ENCODE measurements at places on chromosomes 16 and 17.

- DNase-seq: peak; percentile 22
Observed at GRCh38 chr17:20116683-20117309, 107.6 kb downstream of the SPECC1 start.

DNA sequence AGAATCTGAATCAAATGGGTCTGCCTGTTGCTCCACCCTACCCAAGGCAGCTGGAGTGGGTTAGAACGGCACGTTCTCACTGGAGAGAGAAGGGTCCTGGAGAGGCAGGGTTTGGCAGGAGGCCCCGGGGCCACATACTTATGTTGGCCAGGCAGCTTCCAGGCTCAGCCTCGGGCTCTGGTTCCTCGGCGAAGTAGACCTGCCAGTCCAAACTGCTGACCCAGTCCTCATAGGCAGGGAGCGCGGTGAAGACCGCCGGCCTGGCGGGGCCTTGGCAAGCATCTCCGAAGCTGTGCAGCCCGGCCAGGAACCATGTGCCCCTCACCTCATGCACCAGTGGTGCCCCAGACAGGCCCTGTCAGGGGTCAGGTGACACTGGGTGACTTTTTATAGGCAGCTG is 4.8 kb downstream of the PRSS53 start:
- DNase-seq: no peak

DNA sequence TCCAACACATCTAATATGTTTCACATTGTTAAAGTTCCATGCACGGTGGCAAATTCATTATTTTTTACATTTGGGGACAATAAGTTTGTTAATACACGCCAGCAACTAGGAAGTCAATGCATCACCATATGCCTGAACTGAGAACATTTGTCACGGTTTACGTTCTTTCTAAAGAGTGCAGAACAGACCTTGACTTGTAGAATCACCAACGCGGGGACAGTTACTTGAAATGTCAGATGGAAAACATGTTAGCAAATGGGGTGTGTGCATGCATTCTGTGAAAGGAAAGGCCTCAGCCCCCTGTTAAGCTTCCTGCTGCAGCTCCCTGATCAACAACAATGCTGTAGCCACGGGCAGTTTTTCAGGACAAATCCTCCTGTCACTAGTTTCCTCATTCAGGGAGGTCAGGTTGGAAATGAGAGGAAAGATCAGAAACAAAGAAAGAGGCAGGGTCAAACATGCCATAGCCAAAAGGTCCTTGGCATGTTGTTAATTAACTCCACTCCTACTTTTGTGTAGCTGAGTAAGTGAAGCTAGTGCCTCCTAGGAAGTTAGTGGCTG is 18.4 kb downstream of the SMIM36 start:
- DNase-seq: no peak

DNA sequence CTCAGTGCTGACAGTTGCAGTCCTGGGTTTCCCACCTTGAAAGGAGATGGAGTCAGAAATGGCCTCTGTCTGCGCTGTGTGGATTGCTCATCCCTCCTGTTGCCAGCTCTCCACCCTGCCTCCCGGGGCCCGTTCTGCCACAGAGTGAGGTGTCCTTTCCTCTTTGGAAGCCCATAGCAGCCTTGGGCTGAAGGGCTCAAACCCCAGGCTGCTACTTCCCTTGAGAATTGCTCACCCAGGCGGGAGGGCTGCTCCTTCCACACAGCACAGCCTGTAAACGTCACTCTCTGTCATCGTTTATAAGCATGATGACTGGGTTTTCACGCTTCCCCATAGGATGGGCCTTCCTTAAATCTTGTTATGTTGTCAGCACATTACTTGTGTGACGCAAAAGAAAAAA is 62.7 kb downstream of the FOXK2 start:
- DNase-seq: no peak

DNA sequence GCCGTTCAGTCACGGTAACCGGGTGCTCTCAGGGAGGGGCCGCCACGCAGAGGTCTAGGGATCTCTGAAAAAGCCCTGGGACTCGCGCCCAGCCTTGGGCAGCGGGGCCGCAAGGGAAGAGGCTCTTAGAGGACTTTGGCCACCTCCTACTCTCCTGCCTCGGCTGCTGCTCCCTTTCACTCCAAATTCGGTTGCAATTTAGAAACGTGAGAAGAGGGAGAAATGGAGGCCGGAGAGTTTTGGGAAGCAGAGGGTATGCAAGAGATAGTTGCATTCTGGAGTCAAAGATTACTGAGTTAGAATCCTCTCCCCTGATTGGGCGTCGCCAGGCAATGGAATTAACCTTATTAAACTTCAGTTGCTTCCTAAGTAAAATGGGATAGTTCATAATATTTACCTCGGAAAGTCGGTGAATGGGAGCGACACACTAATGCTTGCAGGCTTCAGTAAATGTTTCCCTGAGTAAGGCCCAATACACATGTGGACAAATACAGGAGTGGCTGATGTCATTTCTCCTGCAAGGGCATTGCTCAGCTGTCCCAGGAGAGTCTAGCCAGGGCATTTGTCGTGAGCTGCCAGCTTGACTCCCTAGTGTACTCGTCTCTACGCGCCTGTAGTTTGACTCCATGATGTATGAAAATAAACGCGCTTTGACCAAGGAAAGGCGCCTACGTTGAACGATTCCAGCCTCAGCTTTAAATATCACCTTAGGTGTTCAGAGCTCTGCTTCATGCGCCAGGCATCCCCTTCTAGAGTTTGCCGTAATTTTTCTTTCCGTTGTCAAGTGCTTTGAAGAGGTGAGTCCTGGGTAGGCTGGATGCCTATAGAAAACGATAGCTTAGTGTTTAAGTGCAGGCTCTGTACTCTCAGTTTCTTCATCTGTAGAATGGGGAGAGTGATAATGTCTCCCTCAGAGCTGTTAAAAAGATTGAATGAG is 667 bp downstream of the OGFOD1 start:
- no peak for DNase-seq

GRCh38 chr16:11801481-11802021 is 4.5 kb upstream of the ZC3H7A start:
- DNase-seq: no peak

DNA sequence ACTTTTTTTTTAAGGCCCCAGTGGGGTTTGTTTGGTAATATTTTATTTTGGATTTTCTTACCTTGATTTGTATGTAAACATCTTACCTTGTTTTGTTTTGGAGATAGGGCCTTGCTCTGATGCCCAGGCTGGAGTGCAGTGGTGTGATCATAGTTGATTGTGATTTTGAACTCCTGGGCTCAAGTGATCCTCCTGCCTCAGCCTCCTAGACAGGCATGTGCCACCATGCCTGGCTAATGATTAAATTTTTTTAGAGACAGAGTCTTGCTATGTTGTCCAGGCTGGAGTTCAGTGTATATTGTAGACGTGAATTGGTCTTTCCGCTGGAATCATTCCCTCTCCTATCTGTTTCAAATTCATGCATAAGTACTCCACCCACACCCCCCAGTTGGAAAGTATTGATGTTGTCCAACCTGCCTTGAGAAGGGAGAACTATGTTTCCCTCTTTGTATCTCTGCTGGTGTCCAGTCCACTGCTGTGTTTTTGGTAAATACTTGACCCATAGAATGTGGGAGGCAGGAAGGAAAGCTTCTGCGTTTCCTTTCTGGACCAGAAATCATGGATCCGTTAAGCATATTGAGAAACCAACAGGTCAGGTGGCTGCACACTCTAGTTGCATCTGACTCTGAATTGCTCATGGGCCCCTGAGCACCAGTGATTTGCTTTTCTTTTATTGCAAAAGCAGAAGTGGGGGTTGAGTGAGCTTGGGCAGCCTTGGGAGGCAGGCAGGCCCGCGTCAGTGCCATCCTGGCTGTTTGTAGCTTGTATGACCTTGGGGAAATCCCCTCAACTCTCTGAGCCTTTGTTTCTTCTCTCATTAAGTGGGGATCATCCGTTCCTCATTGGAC is 25.0 kb downstream of the RMI2 start:
- DNase-seq: no peak

DNA sequence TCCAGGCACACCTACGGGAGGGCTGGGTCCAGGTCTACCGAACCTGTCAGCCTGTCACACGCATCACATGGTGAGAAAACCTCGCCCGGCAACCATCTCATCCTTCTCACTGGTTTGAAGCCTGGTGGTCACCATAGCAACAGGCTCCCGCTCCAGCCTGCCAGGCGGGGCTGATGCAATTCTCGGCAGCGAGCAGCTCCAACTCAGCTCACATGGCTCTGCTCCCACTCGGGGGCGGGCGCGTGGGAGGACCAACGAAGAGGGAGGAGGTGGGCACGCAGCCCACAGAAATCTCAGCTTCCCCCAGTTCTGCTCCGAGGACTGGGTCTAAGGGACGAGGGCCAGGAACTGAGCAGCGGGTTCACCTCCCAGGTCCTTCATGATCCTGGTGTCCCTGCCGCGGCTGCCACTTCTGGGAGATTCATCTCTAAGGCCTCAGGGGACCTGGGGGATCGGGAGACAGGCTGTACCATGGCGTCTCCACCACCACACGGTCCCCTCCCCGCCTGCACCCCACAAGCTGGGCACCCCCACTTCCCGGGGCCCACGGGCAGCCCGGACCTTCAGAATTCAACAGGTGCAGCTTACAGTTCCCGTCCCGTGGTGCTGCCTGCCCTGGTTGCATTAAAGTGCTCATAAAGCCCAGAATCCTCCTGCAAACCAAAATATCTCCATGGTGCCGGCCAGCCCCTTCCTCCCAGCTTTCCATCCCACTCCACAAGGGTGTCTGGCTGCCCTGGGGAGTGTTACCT is 25.8 kb downstream of the ABR start:
- DNase-seq: peak; percentile 78

DNA sequence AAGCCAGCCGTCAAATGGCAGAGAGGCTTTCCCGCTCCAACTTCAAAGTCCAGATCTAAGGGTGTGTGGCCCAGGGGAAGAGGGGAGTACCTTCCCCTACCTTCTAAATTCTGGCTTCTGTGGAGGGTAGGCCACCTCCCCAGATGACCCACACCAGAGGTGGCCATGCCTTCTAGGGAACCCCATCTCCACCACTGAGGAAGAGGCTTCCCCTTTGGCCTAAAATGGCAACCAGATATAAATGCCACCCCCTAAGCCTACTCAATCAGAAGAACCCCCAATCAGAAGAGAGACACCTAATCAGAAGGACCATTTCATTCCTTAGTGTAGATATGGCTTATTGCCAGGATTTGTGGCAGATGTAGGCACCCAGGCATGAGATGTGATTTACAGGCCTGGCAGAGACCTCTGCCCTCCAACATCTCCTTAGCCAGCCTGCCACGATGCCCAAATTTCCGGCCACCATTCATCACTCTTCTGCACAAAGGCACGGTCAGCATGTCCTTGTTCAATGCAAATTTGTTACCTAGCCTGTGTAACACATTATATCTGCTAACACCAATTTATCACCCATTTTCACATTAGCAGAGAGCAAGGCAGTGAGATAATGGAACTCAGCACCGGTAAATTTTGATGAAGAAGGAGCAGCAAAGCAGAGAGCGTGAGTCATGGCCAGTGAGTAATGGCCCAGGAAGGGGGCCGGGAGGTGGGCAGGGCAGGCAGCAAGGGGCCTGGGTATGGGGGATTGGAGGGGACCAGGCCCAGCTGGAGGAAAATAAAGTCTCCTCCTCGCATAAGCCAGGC is 1.2 kb upstream of the MGAT5B start:
- DNase-seq: no peak

GRCh38 chr16:69827524-69827923 is 65.4 kb downstream of the WWP2 start:
- DNase-seq: no peak

- DNase-seq: no peak
Observed at GRCh38 chr17:45965812-45966211, 33.2 kb upstream of the STH start.

DNA sequence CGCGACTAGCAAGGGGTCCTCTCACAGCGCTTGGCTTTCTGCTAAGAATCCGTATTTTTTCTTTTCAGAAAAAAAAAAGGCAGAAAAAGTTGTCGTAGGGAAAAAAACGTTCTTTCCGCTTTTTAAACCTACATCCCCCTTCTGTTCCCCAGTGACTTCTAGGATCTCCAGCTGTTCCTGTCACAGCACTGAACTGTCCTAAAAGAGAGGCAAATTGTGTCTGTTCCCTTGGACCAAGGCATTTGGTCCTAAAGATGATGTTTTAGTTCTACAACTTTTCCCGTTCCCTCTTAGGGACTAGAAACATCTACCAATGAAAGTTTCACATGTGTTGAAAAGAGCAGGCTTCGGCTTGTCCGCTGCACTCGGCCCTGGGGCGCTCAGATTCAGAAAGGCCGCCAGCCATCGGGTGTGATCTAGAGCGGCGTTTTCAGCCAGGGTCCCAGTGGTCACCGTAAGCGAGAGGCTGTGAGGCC is 100.7 kb upstream of the CHMP6 start:
- no peak for DNase-seq

GRCh38 chr16:85861095-85861825 is 37.7 kb upstream of the IRF8 start:
- DNase-seq: no peak

- DNase-seq: no peak
Observed at GRCh38 chr17:37432671-37433070, 26.0 kb downstream of the TADA2A start.

DNA sequence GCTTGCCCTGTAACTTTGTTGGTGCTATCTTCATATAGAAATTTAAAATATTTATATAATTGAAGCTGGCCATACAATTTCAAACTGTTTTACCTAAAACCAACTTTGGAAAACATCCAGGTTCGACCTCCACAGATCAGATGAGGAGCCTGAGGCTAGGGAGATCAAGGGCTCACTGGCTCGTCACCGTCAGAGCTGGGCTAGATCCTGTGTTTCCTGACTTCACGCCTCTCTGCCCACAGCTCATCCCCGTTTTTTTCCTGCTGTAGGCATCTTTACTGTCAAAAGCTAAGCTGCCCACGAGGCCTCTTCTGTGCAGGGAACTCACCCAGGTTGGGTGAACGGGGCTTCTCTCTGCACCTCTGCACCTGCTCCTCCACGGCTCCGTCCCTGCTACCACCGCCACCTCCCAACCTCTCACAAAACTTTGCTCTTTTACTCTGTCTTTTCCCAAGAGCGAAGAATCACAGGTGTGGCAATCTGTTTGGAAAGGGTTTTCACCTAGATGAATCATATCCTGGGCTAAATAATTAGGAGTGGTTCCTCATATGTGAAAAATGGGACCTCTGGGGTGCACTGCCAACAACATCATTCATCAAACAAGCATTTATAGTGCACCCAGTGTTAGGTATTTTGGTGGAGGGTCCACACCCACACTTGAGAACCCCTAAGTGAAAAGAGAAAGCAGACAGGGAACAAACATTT is 24.8 kb upstream of the KDM6B start:
- DNase-seq: no peak

- DNase-seq: no peak
Observed at GRCh38 chr17:76376318-76377133, 7.9 kb upstream of the SPHK1 start.

- no peak for DNase-seq
Observed at GRCh38 chr17:64190472-64190871, 60.5 kb upstream of the ERN1 start.

DNA sequence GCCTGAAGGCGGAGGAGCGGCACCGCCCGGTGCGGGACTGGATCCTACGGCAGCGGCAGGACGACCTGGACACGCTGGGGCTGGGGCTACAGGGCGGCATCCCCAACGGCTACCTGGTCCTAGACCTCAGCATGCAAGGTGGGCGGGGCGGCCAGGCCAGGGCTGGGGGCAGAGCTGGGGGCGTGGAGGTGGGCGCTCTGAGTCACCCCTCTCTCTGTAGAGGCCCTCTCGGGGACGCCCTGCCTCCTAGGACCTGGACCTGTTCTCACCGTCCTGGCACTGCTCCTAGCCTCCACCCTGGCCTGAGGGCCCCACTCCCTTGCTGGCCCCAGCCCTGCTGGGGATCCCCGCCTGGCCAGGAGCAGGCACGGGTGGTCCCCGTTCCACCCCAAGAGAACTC is 7.9 kb downstream of the MSLN start:
- DNase-seq: no peak

GRCh38 chr17:63653050-63653449 is 30.8 kb downstream of the MAP3K3 start:
- DNase-seq: no peak
